ENCODE measurements at places on chromosomes 16 and 17.

DNA sequence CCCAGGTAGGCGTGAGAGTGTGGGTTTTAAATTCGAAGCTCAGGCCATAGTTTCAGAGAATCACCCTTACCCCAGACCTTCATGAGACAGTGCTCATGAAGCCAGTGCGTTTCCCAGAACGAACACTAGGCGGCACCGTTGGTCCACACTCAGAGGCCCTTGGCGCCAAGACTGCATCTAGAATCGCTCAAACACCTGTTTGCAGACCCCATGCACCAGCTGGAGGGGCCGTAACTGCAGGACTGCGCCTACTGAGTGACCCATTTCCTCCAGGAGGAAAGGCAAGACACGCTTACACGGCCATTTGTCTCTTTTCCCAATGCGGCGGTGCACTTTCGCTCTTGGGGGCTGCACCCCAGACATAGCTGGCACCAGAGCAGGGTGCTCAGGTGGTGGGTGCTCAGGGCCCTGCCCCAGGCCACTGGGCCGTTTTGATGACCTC, 34.0 kb downstream of the ADGRG5 start:
- no peak for DNase-seq

DNA sequence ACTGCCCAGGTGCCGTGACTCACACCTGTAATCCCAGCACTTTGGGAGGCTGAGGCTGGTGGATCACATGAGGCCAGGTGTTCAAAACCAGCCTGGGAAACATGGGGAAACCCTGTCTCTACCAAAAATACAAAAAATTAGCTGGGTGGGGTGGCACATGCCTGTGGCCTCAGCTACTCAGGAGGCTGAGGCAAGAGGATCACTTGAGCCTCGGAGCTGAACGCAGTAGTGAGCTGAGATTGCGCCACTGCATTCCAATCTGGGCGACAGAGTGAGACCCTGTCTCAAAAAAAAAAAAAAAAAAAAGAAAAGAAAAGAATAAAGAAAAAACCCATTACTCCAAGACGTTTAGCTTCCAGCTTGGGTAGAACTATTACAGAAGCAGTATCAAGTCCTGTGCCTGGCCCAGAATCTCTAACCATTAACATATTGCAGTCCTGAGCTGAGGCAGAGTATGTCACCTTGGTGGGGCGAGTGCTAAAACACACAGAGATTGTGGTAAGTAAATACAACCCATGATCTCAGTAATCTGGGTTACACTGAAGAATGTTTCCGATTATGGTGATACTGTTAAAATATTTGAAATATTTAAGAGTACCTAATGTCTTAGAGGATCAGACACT, 23.2 kb upstream of the CFAP20 start:
- no peak for DNase-seq

GRCh38 chr17:29331708-29332085, 37.7 kb upstream of the NUFIP2 start:
- DNase-seq = no peak

- DNase-seq = no peak
Observed at GRCh38 chr16:50522324-50522723, 25.9 kb upstream of the NKD1 start.

DNA sequence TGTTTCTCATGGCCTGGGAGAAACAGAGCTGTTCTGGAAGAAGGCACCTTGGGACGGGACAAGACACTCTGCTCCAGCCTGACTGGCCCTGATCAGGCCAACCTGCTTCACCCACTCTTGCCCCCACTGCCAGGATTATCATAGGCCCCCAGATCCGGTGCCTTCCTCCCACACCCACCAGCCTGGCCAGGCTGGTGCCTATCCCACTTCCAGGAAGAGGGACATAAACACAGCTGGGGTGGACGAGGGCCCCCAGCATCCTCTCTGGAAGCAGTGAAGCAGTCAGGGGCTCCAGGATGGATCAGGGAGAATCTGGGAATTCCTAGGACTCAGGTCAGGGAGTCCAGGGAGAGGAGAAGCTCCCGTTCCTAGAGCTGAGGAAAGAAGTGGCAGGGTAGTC, 16.9 kb upstream of the ITGA3 start:
- DNase-seq = no peak
